CD4-positive, alpha-beta T cell treated with Interleukin-4 for 4 hours (primary cell): ENCODE measurements at places on chromosomes 6 and 20.

DNA sequence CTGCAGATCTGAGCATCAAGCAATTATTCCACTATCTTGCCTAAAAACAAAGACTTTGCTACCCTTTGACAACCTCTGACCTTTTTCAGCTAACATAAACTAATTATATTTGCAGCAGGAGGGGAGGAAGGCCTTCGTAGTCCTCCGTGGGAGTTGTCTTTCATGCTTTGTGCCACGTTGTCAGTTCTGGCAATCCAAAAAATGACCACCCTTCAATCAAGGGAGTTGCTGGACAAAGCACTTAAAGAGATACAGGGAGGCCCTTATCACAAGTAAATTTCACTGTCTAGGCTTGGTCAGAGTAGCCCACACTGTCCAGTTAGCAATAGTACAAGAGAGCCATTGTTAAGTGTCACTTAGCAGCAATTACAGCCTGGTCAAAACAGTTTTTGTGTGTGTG is 578.9 kb downstream of the HAO1 start:
- no peak for DNase-seq

DNA sequence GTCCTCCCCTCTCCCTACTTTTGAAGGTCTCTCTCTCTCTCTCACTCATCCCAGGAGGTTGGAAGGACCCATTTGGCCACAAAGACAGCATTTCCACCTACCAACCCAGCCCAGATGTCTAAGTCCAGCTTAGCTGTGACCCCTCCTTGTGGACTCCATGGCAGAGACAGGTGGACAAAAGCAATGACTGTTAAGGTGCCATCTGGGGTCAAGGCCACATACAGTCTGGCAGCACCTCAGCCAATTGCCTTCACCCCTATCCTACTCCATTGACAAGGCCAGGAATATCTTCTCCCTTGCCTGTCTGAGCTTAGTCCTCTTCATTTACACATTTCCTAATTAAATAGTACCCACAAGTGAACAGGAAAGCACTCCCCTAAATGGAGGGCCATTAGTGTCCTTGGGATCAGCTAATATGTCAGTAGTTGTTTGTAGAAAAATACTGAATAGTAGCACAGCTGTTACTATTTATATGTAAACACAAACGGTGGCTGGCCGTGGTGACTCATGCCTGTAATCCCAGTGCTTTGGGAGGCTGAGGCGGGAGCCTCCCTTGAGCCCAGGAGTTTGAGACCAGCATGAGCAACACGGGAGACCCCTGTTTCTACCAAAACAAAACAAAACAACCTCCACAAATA is 28.8 kb downstream of the GCM1 start:
- DNase-seq = no peak

DNA sequence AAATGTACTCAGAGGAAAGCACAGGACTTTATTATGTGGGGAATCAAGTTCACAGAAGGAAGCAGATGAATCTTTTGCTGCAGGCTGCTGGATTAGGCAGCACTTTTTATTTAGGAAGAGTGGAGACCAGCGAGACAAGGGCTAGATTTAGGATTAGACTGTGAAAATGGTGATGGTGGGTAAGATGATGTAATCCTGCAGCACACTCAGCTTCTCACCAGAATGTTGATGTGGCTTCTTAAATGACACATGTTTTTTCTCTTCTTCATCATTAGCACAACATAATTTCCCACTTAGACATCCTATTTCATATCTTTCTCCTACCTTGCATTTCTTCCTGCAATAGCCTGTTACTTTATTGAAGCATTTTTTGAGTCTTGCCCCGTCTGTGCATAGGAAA is 1.8 kb downstream of the DEFB128 start:
- no peak for DNase-seq

- DNase-seq = peak; percentile 58
These were observed at the start of gene SDC4 for GRCh38 chr20:45347936-45348778. Gene SDC4 (minus strand): TSS chr20:45348424. CDS start chr20:45348384, 40 bp downstream.

DNA sequence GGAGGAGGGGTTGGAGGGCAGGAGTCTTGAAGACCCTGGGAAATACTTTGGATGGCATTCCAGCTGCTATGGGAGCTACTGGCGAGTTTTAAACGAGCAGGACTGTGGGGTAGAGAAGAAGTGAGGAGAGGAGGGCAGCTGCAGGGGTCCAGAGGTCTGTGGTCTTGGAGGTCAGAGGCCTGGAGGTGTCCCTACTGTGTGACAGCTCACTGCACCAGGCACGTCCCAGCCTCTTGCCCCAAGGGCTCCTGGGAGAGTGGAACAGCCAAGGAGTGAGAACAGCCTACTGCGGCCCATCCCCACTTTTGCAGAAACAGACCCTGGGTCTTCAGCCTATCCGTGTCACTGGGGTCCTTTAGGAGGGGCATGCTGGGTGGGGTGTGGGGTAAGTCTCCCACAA is 2.9 kb upstream of the NOL4L start:
- no peak for DNase-seq

DNA sequence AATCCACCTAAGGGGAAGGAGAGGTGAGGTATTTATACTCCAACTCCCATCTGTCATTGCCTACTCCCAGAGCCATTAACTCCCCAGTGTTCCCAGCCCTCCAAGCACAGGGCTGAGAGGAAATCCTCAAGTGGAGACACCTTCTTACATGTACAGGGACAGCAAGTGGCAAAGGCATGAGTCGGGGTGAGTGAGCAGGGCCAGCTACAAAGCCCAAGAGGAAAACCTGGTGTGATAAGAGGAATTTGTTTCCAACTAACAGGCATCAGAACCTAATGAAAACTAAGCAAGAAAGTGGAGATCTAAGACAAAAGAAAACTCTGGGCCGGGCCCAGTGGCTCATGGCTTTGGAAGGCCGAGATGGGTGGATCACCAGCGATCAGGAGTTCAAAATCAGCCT is 70.0 kb upstream of the SRSF6 start:
- no peak for DNase-seq

GRCh38 chr6:107419733-107420132 is 39.6 kb downstream of the PDSS2 start:
- DNase-seq = peak; percentile 3

GRCh38 chr20:45470262-45470931 is 844 bp downstream of the WFDC2 start:
- DNase-seq = no peak

DNA sequence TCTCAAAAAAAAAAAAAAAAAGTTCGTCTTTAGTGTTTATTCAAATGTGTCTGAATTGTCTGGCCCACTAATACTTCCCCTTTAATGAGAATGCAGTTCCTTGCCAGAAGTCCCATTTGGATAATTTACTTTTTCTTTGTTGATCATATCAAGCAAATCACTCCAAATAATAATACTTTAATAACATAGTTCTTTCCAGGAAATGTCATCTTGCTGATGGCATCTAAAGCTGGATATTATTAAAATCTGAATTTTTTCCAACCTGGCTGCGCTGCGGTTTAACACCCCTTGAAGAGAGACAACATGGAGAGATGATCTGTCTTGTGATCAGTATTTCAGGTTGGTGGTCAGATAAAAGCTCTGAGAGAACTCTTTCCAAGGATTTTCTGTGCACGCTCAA is 111.2 kb upstream of the CNKSR3 start:
- DNase-seq = no peak

DNA sequence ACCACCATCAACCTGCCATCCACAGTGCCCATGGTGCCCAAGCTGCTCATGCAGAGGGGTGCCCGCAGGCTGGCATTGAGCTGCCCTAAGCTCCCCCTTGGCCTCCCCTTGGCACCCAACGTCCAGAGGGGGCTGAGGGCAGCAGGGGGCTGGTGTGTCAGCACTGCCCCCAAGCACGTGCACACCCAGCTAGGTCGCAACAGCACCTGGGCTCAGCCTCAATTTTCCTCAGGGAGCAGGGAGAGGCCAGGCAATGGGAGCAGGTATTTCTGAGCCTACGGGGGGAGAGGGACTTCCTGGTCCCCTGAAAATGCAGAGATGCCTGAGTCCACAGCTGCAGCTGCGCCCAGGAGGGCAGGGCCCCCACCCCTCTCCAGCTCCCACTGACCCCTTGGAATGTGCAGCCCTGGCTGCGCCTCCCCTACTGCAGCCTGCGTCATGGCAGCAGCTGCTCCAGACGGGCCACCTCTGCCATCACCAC is 204.2 kb downstream of the ANKRD60 start:
- DNase-seq = no peak

GRCh38 chr20:50551288-50551687 is 41.1 kb downstream of the PTPN1 start:
- peak; percentile 11 for DNase-seq

DNA sequence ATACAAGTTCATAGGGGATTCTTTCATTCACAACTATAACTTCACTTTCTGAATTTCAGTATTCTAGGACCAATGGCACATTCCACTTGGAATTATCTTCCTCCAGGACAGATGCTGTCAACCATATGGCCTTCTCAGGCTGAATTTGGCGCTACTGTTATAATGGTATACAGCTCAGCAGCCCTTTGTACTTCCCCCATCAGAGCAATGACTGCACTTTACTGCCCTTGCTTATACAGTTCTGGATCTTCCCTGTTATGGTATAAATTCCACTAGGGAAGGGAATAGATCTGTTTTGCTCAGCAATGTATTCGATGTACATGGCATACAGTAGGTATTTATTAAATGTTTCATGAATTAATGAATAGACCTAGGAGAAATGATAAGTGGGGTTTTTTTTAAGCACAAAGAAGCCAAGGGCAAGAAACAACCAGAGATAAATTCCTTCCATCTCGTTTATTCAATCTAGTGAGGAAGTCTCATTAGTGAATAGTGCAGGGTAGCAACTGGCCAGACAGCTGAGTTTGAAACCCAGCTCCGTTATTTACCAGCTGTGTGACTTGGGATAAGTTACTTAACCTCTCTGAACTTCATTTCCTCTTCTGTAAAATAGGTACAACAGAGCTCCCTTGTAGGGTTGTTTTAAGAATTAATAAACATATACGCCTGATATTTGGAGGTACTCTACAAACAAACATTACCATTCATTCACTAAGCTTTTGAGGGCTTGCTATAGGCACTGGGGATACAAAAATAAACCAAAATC is 97.1 kb upstream of the PRDM1 start:
- DNase-seq = no peak

GRCh38 chr6:12990162-12990561 is 273.6 kb downstream of the PHACTR1 start:
- DNase-seq = no peak

DNA sequence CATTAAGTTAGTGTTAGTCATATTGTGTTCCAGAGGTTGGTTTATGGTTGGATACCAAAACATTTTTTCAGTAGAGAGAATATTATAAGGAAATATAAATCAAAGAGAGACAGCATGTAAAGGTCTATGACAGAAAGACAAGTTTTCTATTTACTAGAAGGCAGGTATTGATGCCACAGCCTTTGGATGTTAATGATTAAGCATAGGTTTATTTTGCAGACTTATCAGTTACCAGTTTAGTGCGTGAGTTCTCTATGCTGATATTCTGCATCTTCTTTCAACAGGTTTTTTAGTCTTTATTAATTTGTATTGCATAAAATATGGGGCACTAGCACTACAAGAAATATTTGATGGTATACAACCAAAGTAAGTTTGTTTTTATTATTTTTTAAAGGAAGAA is 45.6 kb downstream of the CSE1L start:
- DNase-seq = no peak

DNA sequence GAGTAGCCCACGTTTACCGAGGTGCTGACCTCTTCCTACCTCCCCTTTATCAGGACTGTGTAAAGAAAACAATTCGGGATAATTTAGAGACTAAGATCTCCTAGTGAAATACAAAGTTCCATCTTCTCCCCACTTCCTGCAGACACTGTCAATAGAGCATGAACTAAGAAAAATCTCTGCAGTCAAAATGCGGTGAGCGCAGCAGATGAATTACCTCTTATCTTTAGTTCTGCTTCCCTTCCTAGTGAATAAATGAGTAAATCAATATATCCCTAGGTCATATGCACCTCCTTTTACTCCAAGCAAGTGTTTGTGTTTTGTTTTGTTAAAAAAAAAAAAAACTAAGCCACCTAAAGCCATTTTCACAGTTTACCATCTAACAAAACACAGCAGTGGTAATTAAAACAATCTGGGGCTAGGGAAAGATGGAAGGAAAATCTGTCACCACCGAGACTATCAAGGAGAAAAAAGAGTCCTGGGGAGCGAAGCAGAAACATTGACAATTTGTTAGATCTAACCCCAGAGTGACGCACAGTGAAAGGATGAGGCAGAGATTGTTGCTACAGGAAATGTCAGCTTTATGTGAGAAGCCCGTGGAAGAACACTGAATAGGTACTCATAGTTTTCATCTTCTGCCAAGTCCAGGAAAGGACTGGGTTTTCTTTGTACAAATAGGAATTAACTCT is 159.4 kb upstream of the SPTLC3 start:
- no peak for DNase-seq

GRCh38 chr20:1462001-1462400 is 4.6 kb downstream of the NSFL1C start:
- DNase-seq = no peak

DNA sequence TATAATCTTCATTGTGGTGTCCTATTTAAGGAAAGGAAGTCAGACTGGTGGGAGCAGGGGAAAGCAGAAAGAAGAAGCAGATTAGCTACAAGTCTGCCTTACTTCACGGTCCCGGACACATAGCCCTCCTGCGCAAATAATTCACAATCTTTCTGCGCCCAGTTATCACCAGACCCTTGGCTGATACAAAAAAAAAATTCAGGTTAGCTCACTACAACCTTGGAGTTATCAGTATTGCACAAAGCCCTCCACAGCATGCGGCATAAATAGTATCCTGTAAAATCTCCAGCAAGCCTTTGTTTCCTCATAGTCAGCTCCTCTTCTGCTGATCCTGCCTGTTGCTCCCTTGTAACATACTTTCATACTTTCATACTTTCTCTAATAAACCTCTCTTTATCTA is 148.6 kb upstream of the FUT9 start:
- DNase-seq = no peak

- DNase-seq = no peak
These were observed 4.3 kb downstream of the CCDC167 start for GRCh38 chr6:37495244-37495934.
